Pulmonary artery endothelial cell (primary cell): ENCODE measurements at places on chromosomes 5 and 9. TPM values are rescaled to one million over a fixed set of nuclear protein-coding genes. Genes with fewer than 3 reads are reported as not detected.

Gene ANKDD1B
- total RNA-seq, result 0.20 and 1.1 TPM in 2 replicates

Gene EMB
- total RNA-seq, result not detected in 2 replicates

Gene IL31RA
- total RNA-seq, result 0.21 and 0.73 TPM in 2 replicates

Gene GZMA
- 0.53 TPM in 1 of 2 replicates, not detected in the other for total RNA-seq

Gene FOXD4L5
- 0.11 and 0.13 TPM in 2 replicates for total RNA-seq

Gene C9orf43
- total RNA-seq, result 0.35 and 0.46 TPM in 2 replicates

Gene SLC25A2
- 0.13 and 0.32 TPM in 2 replicates for total RNA-seq
